Kidney (tissue), 22 donors: ENCODE measurements at places on chromosomes 3 and 15. TPM values are rescaled to one million over a fixed set of nuclear protein-coding genes. Genes with fewer than 3 reads are reported as not detected.

Gene LEKR1
- total RNA-seq, result 1.6 TPM

Gene MEX3B
- 0.91 TPM for total RNA-seq

Gene PRKCD
- 26.6 TPM for total RNA-seq

Gene PTX3
- 2.7 TPM for total RNA-seq

Gene GPR62
- 0.09 TPM for total RNA-seq

Gene CLDN18
- not detected for total RNA-seq

Gene TMC3
- not detected for total RNA-seq

Gene LTK
- 0.91 TPM for total RNA-seq

Gene ILDR1
- total RNA-seq, result 17.7 TPM

Gene THBS1
- total RNA-seq, result 377 TPM

Gene MINAR1
- 0.47 TPM for total RNA-seq

Gene PLA2G4F
- 51.2 TPM for total RNA-seq

Gene NEK11
- 13.2 TPM for total RNA-seq

Gene FOXB1
- not detected for total RNA-seq

Gene ADGRG7
- not detected for total RNA-seq

Gene C2CD4A
- total RNA-seq, result 5.3 TPM

Gene DPPA2
- 0.19 TPM for total RNA-seq

Gene CASR
- total RNA-seq, result 72.8 TPM

Gene CFAP100
- total RNA-seq, result not detected

Gene SIDT1
- total RNA-seq, result 4.9 TPM

Gene RASL12
- total RNA-seq, result 7.6 TPM

Gene MESP2
- total RNA-seq, result 0.47 TPM

Gene NPHP3
- total RNA-seq, result 23.2 TPM

Gene SSUH2
- total RNA-seq, result 0.44 TPM

Gene CCDC80
- total RNA-seq, result 57.5 TPM

Gene GPR171
- total RNA-seq, result 4.9 TPM
